ENCODE measurements at places on chromosomes 1 and 21.

- DNase-seq, result no peak
Observed at GRCh38 chr1:57826535-57826934, 402.7 kb upstream of the DAB1 start.

DNA sequence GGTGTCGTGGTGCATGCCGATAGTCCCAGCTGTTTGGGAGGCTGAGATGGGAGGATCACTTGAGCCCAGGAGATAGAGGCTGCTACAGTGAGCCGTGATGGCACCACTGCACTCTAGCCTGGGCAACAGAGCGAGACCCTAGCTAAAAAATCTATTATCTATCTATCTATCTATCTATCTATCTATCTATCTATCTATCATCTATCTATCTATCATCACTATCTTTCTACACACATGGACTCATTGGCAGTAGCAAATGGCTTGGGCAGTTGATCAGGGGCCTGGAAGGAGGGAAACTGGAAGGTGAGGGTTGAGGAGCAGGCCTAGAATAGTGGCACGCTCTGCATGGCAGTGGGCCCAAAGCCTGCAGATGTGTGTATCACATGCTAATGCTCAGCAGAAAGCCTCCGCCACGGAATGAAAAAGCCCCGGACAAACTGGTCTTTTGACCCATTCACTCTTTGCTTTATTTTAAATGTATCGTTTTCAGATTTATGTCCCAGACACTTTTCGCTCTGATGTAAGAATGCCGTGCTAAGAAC is 7.3 kb upstream of the HUNK start:
- no peak for DNase-seq

GRCh38 chr1:184190616-184191015 is 139.1 kb downstream of the TSEN15 start:
- DNase-seq, result no peak

DNA sequence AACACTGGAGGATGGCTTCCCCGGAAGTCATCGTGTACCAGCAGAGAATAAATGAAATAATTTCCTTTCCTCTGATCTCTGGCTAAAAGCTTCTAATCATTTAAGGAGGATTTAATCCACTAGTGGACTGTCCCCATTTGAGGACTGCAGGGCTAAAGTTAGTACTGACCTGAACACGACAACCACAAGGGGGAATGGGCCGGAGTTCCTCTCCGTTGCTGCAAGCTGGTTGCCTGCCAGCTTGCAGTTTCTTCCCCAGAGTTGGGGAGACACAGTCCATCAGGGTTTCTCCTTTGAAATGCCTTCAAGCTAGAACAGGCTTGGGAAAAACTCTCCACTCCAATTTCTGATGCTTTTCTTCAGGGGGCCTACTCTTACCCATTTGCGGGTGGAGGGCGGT is 35.5 kb upstream of the NPL start:
- no peak for DNase-seq

DNA sequence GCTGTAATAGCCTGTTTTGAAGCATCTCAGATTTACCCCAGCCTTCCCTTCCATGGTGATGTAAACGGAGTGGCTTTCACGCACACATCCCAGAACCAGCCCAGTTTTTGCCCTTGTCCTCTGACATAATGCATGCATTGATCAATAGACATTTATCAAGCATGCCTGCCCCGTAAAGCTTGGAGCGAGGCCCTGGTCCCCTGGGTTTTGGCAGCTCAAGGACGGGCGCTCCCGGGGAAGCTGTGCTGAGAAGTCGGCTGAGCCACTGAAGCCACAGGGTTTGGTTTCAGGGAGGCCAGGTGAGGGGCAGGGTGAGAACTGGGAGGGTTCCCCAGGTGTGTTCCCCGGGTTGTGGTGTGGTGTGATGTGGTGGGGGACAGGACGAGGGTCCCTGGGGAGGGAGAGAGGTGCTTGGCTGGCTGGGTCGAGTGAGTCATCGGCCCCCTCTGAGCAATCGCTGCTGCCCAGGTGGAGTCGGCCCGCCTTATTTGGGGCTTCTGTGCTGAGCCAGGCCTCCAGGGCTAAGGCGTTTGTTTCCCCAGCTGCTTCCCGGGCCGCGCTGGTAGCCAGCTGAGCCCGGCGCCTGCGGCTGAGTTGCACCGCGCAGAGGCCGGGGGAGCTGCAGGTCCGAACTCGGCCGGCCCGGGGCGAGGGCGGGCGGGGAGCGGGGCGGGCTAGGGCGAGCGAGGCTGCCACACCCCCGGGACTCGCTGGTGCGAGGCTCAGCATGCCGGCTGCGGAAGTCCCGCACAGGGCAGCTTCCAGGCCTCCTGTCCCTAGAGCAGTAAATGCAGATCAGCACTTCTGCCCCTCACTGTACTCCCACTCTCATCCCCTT is 23.6 kb downstream of the ATP2B4 start:
- no peak for DNase-seq

DNA sequence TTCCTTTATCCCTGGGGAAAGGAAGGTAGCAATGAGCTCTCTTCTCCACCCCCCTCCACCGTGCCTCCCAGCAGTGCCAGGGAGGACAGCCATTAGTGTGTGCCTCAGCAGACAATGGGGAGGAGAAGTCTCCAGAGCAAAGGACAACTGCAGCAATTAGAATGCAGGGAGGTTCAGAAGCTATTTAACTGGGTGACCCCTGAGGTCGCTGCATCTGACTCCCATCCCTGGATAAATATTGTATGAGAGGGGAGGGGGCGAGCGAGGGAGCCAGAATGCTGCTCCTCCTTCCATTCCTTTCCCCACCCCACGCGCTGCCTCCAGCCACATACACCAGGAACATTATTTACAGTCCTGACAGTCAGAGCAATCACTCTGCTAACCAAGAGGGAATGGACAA is 59.0 kb downstream of the ERI3 start:
- no peak for DNase-seq

DNA sequence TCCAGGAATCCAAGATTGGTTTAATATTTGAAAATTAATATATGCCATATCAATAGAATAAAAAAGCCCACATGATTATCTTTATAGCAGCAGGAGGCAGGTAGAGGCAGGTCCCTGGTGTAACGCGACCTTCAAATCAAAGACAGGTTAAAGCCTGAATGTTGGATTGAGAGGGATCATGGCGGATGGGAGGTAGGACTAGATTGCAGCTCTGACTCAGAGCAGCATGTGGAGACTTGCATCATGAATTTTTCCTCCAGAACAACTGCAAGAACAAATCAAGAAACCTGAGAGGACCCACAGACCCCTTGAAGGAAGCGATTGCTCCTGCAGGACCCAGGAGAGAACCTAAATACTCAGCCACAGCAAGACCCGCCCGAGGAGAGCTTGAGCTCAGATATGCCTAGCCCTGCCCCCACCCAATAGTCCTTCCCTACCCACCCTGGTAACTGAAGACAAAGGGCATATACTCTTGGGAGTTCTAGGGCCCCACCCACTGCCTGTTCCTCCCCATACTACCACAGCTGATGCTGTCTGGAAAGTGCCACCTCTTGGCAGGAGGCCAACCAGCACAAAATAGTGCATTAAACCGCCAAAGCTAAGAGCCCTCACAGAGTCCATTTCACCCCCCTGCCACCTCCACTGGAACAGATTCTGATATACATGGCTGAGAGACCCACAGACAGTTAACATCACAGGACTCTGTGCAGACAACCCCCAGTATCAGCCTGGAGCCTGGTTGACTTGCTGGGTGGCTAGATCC is 19.5 kb downstream of the S100B start:
- DNase-seq, result no peak

- no peak for DNase-seq
Observed at GRCh38 chr21:45262616-45263015, 25.1 kb downstream of the POFUT2 start.

DNA sequence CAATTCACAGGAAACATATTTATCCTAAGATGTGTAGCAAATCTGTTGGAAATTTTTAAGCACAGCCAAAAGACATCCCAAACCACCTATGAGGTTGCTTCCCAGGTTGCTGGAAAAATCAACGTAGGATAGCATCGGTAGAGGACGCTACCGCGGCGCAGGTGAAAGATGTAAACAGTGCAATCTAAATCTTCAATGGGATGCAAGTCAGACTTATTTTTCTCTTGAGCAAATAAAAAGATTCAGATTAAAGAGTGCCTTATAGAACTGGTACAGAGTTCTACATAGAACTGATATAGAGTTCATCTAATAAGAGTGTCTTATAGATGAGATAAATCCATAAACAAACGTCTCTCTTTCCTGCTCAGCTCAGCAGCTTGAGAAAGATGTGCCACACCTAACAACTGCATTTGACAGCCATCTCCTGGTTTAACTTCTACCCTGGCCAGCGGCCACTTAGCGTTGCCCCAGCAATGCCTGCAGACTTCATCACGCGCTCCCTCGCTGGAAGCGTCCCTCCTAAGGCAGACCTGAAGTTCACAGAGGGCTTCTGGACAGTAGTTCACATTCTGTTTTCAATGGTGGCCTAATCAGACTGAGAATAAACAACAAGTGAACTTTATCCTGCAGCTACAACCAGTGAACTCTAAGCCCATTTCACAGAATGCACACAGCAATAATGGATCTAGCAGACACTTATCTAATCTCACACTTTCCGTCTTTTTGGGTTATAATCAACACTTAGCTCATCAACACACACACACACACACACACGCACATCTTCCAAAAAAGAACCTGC is 164.5 kb downstream of the TOMM20 start:
- DNase-seq, result no peak

- DNase-seq, result no peak
Observed at GRCh38 chr1:205505791-205506190, 1.3 kb downstream of the CDK18 start.

DNA sequence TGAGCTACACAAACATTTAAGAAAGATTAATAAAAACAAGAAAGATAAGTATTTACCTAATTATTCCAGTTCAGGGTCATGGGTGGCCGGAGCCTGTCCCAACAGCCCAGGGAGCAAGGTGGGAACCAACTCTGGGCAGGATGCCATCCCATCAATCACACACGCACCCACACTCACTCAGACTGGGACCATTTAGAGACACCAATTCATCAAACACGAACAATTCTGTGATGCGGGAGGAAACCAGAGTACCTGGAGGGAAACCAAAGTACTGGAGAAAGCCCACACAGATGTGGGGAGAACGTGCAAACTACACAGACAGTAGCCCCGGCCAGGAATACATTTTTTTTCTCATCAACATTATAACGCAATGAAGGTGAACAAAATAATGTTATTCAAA is 16.2 kb downstream of the WASF2 start:
- DNase-seq, result no peak

DNA sequence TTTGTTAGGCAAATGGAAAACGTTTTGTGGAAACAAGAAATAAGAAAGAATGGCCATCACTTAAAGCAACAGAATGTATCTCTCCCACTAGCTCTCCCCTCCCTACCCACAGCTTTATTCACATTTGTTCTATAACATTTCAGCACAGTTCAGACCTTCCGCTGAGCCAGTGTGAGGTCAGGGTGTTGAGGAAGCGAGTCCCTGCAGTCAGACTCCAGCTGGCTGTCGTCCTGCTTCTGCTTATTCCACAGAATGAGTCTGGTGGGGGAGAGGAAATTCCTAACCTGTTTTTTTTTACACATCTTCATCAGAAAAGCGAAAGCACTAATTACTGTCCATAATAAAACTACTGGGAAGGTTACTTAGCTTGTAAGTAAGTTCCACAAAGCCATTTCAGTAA is 39.0 kb downstream of the MRPL39 start:
- DNase-seq, result no peak

DNA sequence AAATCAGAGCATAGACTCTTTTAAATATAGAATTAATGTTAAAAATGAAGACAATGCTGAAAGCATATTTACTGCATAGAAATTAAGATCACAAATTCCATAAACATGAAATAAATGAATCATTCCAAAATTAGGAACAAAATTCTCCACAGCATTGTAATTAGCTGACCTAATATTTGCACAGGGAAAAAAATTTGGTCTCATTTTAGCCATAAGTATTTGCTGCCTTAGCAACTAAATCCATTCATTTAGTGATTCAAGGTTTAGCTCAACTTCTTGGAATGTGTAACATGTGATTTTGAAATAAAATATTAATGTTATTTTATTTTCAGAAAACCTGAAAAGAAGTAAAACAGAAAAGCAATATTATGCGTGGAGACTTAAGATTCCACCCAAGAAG is 25.5 kb downstream of the ADAMTS5 start:
- no peak for DNase-seq

- DNase-seq, result peak; percentile 86
Observed at GRCh38 chr1:66262208-66262963, 271.6 kb upstream of the SGIP1 start.

- DNase-seq, result no peak
Observed at GRCh38 chr1:175803413-175803812, 60.0 kb upstream of the TNR start.

DNA sequence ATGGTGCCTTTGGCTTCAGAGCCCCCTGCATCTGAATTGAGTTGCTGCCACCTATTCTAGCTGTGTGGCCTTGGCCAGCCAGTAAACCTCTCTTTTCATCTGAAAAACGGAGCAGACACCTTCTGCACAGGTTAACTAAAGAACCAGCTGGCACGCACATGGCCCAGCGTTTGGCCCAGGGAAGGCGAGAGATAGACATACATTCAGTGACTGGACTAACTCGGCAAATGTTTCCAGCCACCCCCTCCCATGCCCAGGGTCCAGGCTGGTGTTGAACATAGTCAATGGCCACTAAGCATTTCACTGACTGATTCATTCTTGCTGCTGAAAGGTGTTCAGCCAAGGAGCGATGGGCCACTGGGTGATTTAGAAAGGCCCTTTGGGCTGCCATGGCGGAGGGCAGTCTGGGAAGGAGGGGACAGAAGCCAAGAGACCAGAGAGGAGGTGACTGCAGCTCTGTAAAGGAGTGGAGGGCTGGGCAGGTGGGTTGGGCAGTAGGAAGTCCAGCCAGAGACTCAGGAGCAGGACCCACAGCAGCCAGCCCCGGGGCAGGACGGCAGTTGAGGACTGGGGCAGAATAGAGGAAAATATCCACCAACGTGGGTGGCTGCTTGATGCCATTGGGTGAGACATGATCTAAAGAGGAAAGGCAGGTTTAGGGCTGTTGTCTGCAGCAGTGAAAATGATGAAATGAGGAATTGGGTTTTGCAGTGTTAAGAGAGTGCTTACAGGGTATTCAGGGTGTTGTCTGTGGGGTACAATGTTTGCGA is 184.3 kb downstream of the HIVEP3 start:
- no peak for DNase-seq

GRCh38 chr1:156303241-156303640 is 4.1 kb upstream of the VHLL start:
- no peak for DNase-seq

DNA sequence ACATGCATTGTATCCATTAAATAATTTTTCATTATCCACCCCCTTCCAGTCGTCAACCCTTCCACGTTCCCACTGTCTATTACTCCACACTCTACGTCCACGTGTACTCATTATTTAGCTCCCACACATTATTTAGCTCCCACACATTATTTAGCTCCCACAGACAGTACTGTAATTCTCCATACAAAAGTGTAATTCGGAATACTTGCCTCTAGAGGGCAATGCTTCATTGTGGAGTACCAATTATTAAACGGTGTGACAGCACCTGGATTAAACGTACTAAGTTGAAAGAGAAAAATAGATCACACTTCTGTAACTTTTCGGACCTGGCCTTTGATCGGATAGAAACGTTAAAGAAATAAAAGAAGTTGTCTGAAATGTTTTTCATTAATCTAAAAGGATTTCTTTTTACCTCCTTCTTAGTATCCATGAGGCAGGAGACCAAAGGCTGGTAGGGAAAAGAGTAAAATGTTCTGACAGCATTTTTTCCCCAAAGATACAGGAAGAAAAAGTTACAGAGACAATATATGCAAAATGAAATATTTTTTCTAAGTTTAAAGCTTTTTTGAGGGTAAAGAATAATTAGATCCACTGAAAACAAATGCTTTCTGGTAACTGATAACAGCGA is 99.2 kb downstream of the LHX8 start:
- DNase-seq, result peak; percentile 11

GRCh38 chr1:31511848-31512615 is 64.3 kb upstream of the TINAGL1 start:
- DNase-seq, result no peak

GRCh38 chr1:207455183-207455754 is 1.1 kb downstream of the CR2 start:
- DNase-seq, result no peak
